ENCODE measurements at places on chromosomes 16 and 17. TPM values are rescaled to one million over a fixed set of nuclear protein-coding genes. Genes with fewer than 3 reads are reported as not detected.

DNA sequence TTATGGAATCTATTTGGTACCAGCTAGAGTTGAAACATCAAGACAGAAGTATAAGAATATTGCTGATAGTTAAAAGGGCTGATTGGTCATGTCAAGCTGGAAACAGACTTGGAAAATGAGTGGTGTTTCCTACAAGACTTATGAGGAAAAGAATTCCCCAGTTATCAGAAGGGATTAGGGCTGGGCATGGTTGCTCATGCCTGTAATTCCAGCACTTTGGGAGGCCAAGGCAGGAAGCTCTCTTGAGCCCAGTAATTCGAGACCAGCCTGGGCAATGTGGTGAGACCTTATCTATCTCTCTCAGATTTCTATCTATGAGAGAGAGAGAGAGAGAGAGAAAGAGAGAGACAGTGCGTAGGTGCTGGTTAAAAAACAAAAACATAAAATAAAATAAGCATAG is 139.5 kb upstream of the PMFBP1 start:
- no peak for DNase-seq

DNA sequence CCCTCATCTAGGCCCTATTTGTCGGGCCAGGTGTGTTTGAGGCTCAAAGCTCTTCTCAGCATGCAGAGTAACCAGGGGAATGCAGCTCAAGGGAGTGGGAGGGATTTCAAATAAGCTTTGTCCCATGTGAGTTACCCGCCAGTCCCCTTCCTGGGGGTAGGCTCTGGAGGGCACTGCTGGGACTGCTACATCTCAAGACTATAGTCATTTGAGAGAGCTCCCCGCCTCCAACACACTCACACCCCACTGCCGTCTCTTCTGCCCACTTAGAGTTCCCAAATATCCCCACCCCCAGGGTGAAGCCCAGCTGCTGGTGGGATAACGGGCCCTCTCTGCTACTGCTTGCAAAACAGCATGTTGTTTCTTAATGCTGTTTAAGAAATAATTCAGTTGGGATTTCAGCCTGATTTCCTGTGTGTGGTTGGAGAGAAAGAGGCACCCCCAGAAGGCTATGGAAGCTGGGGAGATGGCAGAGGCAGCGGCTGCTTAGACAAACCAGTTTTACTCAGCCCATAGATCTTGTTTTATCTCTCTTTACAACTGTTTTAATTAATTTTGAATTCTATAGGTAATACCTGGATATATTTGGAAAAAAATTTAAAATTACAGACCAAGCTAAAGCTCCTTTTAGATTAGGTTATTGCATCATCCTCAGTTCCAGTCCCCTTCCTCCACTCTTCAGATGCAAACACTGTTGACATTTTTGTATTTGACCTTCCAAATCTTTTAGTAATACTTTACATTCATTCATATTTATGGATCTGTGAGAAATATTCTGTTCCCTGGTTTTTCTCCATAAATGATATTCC is 4.1 kb upstream of the MPO start:
- DNase-seq = no peak

DNA sequence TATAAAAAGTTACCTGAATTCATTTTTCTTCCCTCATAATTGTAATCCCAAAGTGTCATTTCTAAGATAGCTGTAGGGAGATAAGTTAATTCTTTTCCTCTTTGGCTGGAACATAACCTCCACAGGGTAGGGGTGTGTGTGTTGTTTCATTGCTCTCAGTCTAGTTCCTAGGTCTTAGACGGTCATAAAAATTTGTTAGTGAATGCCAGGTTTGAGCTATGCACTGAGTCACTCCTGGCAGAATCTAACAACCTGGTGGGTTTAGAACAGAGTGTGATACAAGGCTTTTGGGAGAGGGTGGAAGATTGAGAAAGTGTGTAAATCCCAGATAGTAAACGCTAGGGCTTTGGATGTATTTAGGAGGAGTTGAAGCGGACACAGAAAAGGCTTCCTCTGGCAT is 894 bp upstream of the PHKG2 start:
- no peak for DNase-seq

Gene KRTAP2-1
- not detected for total RNA-seq

All from activated T-helper 2 cell treated with anti-CD3 and anti-CD28 coated beads, Interferon-gamma antibody, Interleukin-2, Interleukin-4, amounts not matched to agents 10 μg/mL and 5 μg/mL and 100 μg/mL, durations not matched to agents 14 hours and 24 hours and 36 hours (primary cell).